ENCODE measurements at places on chromosomes 1 and 21. TPM values are rescaled to one million over a fixed set of nuclear protein-coding genes. Genes with fewer than 3 reads are reported as not detected.

DNA sequence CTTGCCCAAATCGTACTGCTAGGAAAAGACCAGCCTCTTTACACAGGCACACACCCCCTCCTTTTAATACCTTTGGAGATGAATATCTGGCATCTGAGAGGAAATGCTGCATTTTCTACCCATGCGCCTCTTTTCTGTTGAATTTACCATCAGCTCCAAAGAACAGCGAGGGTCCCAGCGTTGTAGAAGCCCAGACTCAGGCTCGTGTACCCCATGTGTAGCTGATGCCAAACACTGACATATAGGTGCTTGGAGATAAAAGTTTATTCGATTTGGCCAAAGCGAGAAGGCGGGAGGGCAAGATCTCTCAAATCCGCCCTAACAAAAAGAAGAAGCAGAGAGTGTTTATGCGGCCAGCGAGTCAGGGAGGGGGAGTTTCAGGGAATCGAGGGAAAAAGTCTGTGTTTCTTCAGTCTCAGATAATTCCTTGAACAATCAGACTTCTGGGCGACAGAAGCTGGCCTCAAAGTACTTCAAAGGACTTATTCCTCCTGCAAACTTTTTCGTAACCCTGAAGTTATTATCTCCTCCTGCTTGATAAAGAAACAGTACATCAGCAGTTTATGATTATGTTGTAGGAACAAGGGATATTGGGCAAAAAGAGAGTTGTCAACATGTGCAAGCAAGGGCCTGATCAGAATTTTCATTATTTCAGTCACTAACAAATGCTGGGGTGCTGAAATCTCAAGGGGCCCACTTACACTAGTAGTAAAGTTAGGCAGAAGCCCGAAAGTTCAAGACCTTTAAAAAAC, 642 bp upstream of the CREG1 start:
- H3K36me3 ChIP-seq, result no peaks in the 10 kb centered on the region
- H3K4me3 ChIP-seq, result peak overlapping the region; percentile 71
- peaks cover 10% of the 10 kb centered on the region for H3K4me1 ChIP-seq

- H3K27me3 ChIP-seq, result no peaks in the 10 kb centered on the region
- no peak for DNase-seq
- H3K36me3 ChIP-seq, result no peaks in the 10 kb centered on the region
- H3K4me1 ChIP-seq, result peaks cover 12% of the 10 kb centered on the region
- H3K4me3 ChIP-seq, result no peak overlapping the region
- H3K27ac ChIP-seq, result no peak overlapping the region
Observed at GRCh38 chr1:192703283-192704206, 67.6 kb downstream of the RGS13 start.

Gene VTCN1
- 1.8 TPM for total RNA-seq

Gene PROK1
- total RNA-seq, result not detected

GRCh38 chr21:16377857-16378256, 648.1 kb downstream of the USP25 start:
- no peak overlapping the region for H3K4me3 ChIP-seq
- no peaks in the 10 kb centered on the region for H3K36me3 ChIP-seq
- DNase-seq, result no peak
- no peaks in the 10 kb centered on the region for H3K27me3 ChIP-seq
- H3K4me1 ChIP-seq, result peaks cover 31% of the 10 kb centered on the region

DNA sequence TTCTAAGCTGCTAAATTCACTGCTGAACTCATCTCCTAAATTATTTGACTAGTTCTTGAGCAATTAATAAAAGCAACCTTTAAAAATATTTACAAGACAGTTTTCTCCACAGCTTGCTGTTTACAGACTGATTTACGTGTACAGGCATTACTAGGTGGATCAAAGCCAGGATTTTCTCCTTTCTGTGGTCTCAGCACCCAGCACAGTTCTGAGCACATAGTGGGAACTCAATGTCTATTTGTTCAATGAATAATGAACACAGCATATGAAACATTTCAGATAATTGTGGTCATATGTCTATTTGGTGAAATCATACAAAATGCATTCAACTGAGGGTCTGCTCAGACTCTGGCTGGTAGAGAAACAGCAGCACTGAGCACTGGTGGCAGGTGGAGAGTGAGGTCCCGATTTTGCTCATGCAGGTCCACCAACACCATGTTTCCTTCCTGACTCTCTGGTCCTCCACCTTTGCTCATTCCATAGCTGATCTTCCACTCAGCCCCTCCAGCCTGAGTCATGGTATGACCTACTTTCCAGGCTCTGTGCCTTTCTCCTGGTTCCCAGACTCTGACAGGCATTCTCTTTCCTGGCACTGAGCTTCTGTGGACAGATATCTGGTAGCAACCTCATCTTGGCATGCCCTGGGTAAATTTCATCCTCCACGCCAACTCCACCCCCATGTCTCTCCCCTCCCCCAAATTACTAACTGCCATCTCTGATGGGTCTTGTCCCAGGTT, 311.3 kb downstream of the TGFB2 start:
- no peak for DNase-seq
- H3K27ac ChIP-seq, result no peak overlapping the region
- H3K4me1 ChIP-seq, result peaks cover 3% of the 10 kb centered on the region

DNA sequence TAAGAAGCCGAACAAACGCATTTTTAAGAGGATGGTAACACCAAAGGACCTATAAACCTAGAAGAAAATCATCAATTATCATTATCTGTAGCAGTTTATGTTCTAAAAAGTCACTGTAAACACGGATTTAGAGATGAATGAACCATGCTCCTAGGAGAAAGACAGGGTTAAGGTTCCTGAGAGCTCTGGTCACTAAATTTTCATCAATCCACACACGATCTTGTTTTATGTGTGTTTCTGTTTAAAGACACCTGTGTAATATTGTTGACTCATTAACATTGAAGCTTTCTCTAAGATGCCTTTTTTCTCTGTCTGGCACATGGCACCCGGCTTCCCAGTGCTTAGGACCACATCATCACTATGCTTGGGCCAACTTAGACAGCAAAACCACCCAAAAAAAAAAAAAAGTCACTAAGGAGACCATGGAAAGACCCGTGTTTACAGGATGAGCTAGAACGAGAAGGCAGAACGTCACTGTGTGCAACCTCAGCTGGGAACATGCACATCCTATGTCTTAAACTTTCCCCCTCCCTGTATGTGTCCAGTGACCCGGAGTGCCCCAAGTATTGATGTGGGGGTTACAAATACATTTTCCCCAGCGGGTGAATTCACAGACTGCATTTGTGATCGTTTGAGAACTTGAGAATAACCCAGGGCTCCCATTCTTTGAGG, 55.8 kb upstream of the PDE9A start:
- no peak overlapping the region for H3K4me3 ChIP-seq
- peaks cover 1% of the 10 kb centered on the region for H3K36me3 ChIP-seq
- H3K27ac ChIP-seq, result no peak overlapping the region
- no peak for DNase-seq

GRCh38 chr1:169060043-169060722, 46.3 kb upstream of the ATP1B1 start:
- no peaks in the 10 kb centered on the region for H3K27me3 ChIP-seq
- no peak overlapping the region for H3K4me3 ChIP-seq
- DNase-seq, result no peak
- no peaks in the 10 kb centered on the region for H3K4me1 ChIP-seq

Gene RPE65
- not detected for total RNA-seq

- no peak for DNase-seq
- H3K36me3 ChIP-seq, result no peaks in the 10 kb centered on the region
- no peak overlapping the region for H3K27ac ChIP-seq
- H3K27me3 ChIP-seq, result peaks cover 59% of the 10 kb centered on the region
Observed at GRCh38 chr1:217244971-217245370, 385.9 kb downstream of the GPATCH2 start.

Data from progenitor cell of endocrine pancreas (in vitro differentiated cells).